ENCODE measurements at places on chromosomes 16 and 17.

DNA sequence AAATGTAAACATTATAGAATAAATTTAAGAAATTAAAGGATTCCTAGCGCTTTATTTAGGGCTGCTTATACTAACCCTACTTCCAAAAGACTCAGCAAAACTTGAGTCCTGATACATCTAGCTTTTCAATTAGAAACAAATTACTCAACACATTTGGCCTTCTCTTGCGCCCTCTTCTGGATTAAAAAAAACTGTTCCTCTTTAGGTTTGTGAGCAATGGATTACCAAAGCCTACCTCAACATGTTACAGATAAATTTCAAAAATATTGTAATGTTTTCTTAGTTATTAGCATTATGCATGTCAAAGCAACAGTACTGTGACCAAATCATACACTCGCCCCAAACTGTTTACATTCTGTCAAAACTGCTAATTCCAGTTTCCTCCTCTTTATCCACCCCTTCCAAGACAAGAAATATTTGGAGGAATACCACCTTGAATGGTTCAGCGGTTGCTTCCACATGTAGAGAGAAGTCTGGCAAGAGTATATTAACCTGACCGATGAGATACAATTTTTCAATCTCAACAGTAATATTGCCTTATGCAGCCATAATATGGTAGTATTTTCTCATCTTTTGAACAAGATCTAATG, 2.7 kb downstream of the NUFIP2 start:
- peak; percentile 53 for DNase-seq

DNA sequence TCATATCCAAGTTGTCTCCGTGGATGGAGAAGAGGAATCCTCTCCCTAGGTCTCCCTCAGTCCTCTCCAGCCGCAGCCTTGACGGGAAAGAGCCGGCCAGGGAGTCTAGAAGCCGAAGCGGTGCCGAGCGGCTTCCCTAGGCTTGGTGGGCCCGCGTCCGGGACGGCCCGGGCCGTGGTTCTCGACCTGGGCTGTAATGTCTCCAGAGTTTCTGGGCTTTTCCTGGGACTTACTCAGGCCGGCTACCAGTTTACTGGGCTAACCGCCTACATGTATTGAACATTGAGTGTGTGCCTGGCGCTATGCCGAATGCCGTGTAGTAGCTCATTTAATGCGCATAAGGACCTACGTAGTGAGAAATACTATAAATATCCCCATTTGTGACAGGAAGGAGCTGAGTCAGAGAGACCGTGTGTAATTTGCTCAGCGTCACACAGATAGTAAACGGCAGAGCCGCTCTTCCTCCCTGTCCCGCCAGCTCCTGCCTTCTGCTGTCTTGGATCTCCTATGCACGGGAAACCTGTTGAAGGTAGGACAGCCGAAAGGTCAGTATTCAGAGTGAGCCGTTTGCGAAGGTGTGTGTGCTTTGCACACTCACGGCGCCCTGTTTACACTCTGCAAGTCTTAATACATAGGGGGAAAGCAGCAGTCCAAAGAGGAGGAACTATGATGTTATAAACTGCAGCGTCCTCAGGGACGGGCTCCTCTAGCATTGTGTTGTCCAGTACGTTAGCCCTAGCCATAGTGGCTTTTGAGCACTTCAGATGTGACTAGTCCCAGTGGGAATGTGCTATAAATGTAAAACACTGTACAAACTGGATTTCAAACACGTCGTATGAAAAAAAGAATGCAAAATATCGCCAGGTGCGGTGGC, 723 bp upstream of the SPAG5 start:
- DNase-seq, result no peak

GRCh38 chr17:64055183-64056142, 35.0 kb upstream of the ICAM2 start:
- DNase-seq, result no peak

DNA sequence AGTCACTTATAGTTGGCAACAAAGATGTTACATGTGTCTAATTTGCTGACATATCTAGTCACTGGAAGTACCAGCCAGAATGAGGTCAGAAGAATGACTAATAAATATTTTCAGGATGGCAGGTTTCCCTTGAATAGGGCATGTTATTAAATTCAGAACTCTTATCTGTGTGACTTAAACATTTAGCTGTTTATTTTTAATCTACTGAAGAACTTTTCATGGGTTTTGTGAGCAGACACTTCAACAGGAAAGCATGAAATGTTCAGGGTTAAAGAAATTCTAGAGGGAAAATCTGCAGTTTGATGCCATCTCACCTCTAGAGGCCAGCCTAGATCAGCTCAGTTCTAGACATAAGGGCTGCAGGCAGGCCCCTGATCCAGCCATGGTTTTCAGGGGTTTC, 13.2 kb downstream of the JPT2 start:
- no peak for DNase-seq

- DNase-seq, result no peak
Measured at GRCh38 chr16:3963203-3963602, 82.7 kb upstream of the CREBBP start.

GRCh38 chr17:16106161-16106891, 106.7 kb downstream of the TTC19 start:
- DNase-seq, result no peak

DNA sequence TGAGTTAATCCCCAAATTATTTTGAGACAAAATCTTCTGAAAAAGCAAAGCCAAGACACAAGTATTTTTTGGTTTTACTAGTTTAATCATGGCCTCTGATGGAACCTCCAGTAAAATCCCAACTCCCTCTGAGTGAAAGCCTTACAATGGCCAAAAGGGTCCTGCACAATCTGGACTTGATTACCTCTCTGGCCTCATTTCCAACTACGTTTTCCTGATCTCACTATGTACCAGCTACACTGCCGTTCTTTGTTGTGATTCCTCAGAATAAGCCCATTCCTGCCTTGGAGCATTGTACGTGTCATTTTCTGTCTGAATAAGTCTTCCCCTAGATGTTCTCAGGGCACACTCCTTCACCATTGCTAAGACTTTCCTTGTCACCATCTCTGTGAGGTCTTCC, 37.3 kb downstream of the SPOP start:
- no peak for DNase-seq

DNA sequence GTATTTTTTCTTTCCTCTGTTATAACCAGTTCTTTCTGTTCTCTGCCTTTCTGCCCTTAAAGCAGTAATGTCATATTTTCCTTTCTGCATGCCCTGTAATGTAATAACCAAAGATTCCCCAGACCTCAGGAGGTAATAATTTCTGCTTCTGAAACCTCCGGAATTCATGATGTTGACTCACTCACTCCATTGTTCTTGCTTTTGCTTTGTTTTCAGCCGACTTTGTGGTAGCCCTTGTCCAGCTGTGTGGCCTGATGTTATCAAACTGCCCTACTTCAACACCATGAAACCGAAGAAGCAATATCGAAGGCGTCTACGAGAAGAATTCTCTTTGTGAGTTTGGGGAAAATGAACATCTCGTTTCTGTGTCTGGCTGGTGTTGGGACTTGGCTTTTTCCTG, 55.9 kb downstream of the CDK12 start:
- DNase-seq, result no peak

DNA sequence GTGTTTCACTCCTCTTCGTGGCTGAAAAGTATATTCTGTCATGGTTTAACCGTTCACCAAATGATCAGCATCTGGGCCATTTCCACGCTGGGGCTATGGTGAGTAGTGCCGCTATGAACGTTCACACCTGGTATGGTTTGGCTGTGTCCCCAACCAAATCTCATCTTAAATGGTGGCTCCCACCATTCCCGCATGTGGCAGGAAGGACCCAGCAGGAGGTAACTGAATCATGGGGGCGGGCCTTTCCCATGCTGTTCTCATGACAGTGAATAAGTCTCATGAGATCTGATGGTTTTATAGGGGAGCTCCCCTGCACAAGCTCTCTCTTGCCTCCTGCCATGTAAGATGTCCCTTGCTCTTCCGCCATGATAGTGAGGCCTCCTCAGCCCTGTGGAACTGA, 45.7 kb upstream of the ZNF469 start:
- no peak for DNase-seq

GRCh38 chr17:7347630-7348477, 4.1 kb upstream of the KCTD11 start:
- no peak for DNase-seq

DNA sequence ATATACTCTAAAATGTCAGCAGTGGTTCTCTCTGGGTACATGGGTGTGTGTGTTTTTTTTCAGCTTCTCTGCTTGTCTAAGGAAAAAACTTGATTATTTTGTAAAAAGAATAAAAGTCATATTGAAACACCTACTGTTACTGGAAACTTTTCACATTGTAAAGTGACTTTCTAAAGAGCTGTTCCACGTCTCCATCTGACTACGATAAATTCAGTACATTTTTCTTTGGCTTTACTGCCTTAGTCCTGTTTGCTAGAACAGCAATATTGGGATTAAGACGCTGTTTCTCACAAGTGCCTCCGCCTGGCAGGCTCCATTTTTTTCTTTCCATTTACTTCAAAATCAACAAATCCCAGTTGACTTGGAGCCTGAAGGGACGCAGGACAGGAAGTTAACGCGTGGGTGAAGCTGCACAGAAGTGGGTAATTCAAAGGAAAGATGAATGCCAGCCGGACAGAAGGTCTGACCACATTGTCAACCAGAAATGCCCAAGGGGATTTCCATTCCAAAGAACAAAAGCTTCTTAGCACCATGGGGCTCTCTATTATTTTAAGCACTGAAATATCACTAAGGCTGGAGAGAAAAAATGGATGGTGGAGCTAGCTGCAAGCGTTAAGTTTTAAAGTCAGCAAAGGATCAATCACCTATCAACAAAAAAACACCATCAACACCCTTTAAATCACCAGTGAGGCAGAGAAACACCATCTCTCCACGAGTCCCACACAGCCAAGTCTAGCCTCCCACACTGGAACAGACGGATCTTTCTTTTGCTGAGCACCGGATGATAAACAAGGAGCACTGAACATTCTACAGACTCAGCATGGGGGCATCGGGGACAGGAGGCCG, 8.4 kb downstream of the GLOD4 start:
- no peak for DNase-seq

- no peak for DNase-seq
Measured at GRCh38 chr16:75089486-75090202, 26.9 kb downstream of the LDHD start.

DNA sequence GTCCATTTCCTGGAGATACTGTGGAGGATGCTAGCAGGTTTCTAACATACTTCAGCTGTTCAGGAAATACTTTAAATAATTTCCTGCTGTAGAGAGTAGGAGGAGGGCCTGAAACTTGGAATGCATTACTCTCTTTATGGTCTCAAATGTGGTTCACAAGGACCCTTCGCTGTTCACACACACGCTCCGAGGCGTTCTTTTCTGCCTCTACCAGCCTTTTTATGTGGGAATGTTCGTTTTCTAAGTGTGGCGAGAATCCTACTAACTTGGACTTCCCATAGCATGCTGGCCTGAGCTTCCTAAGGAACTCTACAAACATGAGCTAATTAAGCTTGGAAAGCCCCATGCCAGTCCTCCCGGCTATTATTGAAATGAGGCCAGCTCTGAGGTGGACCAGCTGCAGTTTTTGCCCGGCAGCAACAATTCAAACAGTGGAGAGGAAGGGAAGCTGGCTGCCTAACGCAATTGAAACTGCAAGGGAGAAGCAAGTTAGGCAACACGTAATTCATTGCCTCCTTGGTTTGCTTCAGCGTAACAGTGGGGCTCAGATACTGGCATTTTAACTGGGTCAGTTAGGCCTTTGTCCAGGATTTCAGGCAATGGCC, 18.9 kb downstream of the KPNA2 start:
- DNase-seq, result no peak

DNA sequence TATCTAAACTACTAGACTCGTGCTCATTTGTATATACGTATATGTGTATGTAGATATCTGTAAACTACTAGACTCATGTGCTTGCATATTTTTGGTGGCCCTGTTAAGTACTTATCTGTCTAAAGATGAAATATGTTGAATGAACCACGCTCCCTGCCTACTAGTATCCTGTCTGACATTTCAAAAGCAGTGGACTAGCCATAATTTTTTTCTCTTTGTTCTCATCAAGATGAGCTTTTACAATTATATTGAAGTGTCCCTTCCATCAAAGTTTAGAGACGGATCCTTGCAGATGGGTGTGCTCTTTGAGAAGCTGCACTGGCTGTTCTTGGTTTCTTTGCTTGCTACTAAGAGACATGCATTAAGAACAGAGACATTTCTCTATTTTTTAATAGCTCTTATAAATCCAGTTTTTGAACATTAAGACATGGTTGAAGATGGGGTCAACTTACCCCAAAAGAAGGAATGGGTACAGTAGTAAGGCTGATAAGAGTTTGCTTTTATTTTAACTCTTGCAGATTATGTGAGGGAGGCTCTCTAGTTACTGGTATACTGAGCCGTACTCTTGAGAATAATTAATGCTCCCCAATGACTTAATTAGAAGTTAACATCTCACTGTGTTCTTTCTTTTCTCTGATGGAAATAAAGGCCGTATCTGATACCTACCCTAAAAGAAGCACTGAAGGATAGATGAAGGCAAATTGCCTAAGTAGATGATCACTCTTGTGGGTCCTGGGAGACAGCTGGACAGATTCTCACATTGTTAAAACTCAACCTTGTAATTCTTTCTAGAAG, 3.4 kb downstream of the CNTNAP4 start:
- DNase-seq, result no peak

GRCh38 chr16:13983625-13984024, 63.7 kb downstream of the ERCC4 start:
- no peak for DNase-seq

- DNase-seq, result no peak
Measured at GRCh38 chr16:22346483-22346882, 27.9 kb downstream of the CDR2 start.

- no peak for DNase-seq
Measured at GRCh38 chr16:81625544-81626153, 153.4 kb upstream of the PLCG2 start.

GRCh38 chr16:48444574-48444973, 59.4 kb upstream of the SIAH1 start:
- no peak for DNase-seq

GRCh38 chr16:68069511-68070248, 15.5 kb upstream of the NFATC3 start:
- DNase-seq, result peak; percentile 64

- no peak for DNase-seq
Measured at GRCh38 chr17:7748076-7748775, 30.7 kb downstream of the DNAH2 start.

- DNase-seq, result no peak
Measured at GRCh38 chr16:24988593-24989338, 26.4 kb downstream of the ARHGAP17 start.

- no peak for DNase-seq
Measured at GRCh38 chr16:48317614-48318315, 67.4 kb downstream of the SIAH1 start.

DNA sequence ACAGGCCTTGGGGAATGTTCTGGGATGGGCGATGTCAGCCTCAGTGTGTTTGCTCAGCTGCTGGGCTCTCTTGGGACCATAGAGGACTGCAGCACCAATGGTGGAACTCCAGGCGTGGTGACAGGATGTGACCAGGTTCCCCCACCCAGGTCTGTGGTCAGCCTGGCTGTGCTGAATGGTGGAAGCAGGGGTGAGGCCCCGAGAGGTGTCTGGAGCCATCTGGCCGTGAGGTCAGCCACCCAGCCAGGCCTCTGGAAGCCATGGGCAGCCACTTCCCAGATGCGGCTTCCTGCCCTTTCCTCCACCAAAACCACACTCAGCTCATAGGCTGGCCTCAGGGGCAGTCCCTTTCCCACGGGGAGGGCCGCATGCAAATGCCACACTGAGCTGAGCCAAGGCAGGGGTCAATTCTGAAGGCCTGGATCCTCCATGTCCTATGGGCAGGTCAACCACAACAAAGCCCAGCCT, 7.8 kb upstream of the MAPK7 start:
- no peak for DNase-seq
